ENCODE measurements at places on chromosomes 6 and 20.

DNA sequence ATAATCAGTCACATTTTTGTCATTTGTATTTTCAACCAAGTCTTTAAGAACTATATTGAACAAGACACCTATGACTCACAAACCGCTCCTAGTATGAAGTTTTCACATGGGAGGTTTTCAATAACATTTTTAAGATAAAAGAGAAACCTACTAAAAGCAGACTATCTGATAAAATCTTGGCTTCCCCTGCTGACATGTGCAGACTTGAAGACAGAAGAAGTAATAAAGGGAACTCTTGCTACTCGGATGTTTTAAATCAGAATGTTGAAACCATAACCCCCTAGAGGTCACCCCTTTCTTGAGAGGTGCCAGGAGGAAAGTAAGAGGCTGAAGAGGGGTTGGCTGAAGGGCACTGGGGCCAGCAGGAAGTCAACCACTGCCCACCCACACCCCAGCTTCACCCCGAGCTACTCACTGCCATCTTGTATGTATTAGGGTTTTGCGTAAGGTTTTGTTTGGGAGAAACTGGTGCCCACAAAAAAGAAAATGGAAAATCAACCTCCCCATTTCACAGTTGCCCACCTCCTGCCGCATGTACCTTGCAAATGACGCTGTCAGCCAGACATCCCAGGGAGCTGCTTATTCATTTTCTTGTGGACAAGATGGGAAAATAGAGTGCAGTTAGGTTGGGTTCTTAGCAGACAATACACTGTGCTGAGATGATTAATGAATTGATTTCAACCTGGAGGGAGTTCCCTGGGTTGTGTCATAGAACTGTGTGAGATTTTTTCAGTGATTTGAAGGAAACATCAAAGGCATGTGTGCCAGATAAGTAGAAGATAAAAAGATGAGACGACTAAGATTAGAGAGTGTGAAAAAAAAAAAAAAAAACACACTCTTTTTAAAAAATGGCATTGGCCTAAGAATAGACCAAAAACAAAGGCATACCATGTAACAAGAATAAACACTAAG is 83.2 kb upstream of the TAB2 start:
- DNase-seq = no peak

DNA sequence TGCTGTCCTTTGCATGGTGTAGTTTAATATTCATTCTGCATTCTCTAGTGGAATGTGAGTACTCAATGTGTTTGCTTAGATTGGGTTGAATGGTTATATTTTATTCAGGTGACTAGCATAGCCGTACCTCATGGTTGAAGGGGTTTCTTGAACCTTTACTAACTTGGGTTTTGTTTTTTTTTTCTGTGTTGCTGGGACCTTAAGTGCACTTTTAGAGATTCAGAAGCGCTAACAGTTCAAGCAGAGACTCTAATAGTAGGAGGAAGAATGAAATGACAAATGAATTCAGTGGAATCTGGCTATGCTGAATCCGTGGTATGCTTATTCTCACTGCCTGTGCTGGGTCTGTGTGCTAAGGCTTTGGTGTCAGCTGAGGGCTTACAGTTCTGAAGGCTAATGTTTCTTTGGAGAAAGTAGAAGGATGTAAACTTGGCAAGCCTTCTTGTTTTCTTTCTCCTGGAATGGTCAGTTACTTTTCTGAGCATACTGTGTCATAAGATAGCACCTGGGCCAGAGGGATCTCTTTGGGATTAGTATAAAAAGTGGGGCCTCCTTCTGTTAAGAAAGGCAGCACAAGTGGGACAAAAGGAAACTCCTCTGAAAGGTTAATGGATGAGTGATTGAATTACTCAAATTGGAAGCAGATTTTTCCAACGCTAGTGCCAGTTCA is 28.7 kb downstream of the RNF144B start:
- no peak for DNase-seq

DNA sequence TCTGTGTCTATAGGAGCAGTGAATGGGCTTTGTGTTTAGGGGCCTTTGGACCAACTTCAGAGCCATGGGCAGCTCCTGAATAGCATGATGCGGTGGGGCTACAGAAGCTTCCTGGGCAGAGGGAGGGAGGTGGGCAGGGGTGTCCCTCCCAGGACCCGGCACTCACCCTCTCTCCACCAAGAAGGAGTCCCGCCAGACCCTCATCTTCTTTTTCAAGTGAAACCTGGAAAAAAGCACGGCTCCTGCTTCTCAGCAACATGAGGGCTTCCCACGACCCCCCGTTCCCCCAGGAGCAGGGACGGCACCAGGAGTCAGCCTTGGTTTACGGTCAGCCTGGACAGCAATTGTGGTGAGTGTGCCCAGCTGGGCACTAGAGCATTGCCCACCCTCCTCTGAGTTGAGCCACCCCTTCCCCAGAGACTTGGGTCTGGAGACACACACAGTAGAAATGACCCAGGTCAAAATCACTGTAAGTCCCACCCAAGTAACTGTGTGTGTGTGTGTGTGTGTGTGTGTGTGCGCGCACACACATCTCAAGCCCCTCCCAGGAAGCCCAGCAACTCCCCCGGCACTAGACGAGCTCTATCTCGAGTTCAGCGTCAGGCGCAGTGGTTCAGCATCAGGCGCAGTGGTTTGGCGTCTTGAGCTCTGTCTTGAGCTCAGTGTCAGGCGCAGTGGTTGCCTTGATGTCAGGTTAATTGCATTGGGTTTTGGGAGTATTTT is 108.2 kb downstream of the SULF2 start:
- no peak for DNase-seq

DNA sequence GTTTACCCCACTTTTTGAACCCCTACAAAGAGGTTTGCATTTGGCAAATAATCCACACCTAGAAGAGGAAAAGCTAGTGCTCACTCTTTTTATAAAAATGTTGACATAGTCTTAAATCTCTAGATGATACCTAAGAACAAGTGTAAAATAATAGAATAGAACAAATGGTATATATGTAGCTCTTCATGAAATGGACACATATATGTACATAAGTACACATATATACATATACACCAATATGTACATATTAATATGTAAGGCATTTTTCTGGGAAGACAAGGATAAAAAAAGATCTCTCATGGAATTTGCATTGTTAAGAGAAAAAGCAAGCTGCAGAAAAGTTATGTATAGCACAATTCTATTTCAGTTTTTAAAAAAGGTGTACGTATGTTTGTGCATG is 27.6 kb upstream of the RIPOR2 start:
- DNase-seq = no peak

DNA sequence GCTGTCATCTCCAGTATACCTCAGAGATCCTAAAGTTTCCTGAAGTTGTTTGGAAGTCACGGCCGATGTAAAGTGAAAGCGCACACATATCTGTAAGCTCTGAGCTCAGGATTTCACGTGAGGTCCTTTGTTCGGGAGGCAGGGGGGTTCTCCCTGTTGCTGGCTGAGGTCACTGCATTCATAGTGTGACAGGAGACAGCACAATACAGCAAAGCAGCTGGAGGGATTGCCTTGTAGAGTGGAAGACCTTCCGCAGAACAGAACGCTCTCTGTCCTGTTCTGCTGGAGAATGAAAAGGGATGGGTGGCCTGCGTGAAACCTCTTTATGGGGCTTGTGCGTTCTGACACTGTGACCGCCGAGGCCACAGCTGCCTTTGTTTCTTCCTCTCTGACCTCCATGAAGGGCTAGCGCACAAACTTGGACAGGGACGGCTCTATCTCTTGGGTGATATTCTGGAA is 13.4 kb upstream of the SERPINB1 start:
- DNase-seq = no peak

DNA sequence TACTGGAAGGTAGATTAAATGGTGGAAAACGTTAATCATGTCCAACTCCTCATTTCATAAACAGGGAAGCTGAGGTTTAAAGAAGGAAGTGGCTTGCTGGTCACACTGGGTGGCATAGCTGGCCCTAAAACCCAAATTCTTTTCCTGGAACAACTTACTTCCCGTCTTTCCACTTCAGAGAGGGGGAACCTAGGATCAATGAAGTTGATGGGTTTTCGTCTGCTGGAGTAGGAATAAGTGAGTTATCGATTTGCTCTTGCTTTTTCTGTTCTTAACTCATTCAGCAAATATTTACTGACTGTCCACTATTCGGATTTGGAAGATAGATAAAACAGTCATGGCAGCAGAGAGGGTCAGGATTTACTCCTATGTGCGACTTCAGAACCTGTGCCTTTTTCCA is 1.2 kb upstream of the SYS1 start:
- DNase-seq = no peak

DNA sequence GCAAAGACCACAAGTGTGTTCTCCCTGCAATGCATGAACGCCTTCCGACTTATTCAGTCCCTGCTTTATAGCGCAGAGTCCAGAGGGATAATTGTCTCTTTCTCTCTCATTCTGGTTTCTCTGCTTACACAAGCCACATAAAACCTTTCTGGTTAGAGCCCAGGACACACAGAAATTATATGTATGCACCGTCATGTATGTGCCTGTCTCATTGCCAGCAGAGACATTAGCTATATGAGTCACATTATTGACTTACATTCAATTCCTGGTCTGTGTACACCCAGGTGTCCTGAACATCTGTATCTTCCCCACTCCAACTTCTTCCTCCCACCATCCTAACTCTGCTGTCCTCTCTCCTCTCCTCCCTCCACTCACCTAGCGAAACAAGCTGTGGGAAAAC is 44.0 kb downstream of the LRFN2 start:
- no peak for DNase-seq

All from right renal pelvis (tissue), 4 donors.